Aorta (tissue), 5 donors: ENCODE measurements at places on chromosomes 5 and 9.

DNA sequence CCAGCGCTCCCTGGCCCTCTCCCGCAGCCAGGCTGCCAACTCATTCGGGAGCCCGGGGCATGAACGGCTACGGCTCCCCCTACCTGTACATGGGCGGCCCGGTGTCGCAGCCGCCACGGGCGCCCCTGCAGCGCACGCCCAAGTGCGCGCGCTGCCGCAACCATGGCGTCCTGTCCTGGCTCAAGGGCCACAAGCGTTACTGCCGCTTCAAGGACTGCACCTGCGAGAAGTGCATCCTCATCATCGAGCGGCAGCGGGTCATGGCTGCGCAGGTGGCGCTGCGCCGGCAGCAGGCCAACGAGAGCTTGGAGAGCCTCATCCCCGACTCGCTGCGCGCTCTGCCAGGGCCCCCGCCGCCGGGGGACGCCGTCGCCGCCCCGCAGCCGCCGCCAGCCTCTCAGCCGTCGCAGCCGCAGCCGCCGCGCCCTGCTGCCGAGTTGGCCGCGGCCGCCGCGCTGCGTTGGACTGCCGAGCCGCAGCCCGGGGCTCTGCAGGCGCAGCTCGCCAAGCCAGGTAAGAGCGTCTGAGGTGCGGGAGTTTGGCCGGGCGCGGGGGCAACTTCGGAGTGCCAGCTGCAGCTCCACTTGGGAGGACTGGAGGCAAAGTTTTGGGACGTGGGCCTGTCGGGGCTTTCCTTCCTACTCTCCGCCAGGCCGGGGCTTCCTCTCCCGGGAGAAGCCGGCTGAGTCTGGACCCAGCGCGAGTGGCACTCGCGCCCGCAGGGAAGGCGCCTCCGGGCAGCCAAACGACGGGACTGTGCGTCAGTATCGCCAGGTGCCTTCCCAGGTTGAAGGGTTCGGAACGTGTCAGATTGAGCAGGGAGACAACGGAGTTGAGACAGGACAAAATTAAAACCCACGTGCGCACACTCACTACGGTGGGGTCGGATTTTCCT lies 735 bp downstream of the DMRT3 start:
- no peak for DNase-seq

DNA sequence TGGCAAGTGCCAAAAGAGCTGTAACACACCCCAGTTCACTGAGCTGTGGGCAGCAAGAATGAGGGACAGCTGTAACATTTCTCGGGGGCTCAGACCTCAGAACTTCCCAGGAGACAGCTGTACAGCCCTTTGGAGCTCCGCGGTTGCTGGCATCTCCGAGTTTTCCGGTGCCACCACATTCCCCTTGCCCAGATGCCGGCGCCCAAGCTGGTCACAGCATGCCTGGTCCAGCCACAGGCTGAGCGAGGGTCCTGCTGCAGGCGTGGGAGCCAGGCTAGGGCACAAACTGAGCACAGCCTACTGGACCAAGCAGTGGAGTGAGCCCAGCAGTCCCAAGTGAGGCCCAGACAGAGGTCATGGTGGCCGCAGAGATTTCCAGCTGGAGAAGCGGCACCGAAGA lies 797.7 kb upstream of the EDIL3 start:
- no peak for DNase-seq

- no peak for DNase-seq
These were observed 30.4 kb downstream of the PTTG1 start for GRCh38 chr5:160452036-160452435.

DNA sequence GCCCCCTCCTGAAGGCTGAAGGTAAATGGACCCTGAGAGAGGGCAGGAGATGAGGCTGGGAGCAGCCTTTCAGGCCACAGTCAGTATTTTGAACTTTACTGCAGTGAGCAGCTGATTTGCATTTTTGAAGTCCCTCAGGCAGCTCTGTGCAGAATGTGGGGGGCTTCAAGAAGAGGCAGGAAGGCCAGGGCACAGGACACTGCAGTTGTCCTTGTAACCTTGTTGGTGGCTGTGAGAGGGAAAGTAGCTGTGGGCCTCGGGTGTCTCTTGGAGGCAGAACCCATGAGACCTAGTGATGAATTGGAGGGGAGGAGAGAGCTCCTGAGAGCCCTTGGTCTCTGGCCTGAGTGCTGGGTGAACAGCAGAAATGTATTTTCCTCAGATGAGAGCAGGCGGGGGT lies 2.6 kb downstream of the CCDC180 start:
- DNase-seq = no peak

- peak; percentile 20 for DNase-seq
These were observed 13.6 kb downstream of the TERT start for GRCh38 chr5:1281038-1281882.

DNA sequence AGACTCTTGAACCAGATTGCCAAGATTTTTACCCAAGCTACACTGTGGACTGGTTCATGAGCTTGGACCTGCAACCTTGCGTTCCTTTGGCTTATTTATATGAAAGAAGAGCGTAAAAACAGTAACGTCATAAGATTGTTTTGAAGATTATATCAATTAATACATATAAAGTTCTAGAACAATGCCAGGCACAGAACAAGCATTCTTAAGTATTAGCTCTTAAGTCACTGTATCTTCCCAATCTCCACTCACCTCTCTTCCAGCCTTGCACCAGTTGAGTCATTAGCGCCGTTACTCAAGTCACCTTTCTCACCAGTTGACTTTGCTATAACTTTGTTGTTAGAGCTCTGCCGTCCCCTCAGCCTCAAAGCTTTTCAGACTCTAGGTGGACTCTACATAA lies 415.7 kb downstream of the PLK2 start:
- DNase-seq = no peak

DNA sequence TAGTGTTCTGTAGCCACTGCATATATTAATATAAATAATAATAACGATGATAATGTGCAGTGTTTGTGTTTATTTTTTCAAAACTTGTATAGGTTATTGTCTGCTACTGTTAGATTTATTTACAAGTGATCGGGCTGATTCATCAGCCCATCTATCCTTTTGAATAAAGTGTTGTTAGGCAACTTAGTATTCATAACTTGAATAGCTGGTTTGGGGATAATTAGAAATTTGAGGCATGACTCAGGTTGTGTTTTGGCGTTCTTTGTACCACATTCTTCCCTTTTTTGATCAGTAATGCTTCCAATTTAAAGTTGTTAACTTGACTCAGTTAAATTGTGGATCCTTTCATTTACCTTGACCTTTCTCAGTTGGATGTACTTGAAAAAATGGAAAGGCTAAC lies 69.7 kb downstream of the FOCAD start:
- no peak for DNase-seq

- DNase-seq = no peak
These were observed 112.3 kb upstream of the CXCL14 start for GRCh38 chr5:135691044-135691443.

GRCh38 chr5:64794053-64794770 lies 25.5 kb downstream of the CWC27 start:
- DNase-seq = no peak

DNA sequence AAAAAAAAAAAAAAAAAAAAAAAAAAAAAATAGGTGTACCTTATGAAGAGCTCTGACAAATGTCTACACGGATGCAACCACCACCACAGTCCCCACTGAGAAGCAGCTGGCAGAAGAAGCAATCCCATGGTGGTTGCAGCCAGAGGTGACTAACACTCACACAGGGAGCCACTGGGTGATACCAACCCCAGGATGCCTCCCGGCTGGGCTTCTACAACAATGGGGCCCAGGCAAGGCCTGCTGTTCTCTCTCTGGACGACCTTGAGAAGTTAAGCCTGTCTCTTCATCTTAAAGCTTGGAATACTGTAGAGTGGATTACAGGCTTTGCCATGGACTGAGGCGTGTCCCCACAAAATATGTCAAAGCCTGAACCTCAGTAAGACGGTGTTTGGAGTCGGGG lies 104.1 kb downstream of the ROR2 start:
- no peak for DNase-seq

- no peak for DNase-seq
These were observed 191.3 kb upstream of the NREP start for GRCh38 chr5:111948092-111948841.

GRCh38 chr5:135448791-135449507 lies 1.8 kb upstream of the DCANP1 start:
- peak; percentile 28 for DNase-seq

DNA sequence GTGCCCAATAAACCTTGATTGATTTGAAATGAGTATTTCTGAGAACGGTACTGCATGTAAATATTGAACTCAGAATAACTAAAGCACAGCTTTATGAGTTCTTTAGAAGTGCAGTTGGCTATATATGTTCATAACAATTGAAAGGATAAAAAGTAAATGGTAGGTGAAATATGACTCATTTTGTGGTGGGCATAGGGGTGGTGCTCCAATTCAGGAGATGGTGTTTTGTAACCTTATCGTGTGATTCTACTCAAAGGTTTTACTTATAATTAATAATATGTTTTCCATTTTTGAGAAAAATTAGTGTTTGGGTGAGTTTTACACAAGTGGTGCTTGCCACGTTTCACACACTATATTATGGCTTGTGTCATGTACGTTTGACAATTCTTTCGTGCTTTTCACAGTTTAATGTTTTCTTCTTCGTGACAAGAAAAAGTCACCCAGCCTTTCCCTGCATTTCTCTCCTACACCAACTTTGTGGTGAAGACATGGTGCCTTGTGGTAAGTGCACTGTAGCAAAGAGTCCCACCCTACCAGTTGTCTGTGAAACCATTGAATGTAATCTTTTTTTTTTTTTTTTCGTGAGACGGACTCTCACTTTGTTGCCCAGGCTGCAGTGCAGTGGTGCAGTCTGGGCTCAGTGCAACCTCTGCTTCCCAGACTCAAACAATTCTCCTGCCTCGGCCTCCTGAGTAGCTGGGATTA lies 492.5 kb upstream of the SGCD start:
- DNase-seq = no peak

- no peak for DNase-seq
These were observed 690.9 kb downstream of the ISL1 start for GRCh38 chr5:52073993-52074689.

DNA sequence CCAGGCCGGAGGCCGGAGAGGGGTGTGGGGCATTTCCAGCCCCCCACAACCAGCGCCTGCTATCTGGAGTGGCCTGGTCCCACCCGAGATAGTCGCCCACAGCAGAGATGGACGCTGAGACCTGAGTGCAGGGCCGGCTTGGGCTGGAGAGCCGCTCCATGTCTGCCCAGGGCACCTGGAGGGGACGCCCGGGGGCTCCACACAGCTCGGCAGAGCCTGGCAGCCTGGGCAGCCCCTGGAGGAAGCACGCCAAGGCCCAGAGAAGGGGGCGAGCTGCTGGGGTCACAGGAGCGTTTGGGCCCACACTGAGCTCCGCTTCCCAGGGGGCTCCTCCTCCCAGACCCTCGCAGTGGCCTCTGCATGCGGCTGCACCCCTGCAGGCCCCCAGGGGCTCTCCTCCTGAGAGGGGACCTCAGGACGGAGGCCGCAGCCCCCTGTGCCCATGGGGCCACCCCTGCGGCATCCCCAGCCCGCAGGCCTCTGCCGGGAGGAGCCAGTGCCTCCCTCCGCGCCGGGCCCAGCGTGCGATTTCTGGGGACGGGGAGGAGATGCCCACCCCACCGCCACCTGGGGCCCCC lies 42.2 kb upstream of the EGFL7 start:
- no peak for DNase-seq

- no peak for DNase-seq
These were observed 419.4 kb downstream of the SEMA5A start for GRCh38 chr5:9126490-9126889.

DNA sequence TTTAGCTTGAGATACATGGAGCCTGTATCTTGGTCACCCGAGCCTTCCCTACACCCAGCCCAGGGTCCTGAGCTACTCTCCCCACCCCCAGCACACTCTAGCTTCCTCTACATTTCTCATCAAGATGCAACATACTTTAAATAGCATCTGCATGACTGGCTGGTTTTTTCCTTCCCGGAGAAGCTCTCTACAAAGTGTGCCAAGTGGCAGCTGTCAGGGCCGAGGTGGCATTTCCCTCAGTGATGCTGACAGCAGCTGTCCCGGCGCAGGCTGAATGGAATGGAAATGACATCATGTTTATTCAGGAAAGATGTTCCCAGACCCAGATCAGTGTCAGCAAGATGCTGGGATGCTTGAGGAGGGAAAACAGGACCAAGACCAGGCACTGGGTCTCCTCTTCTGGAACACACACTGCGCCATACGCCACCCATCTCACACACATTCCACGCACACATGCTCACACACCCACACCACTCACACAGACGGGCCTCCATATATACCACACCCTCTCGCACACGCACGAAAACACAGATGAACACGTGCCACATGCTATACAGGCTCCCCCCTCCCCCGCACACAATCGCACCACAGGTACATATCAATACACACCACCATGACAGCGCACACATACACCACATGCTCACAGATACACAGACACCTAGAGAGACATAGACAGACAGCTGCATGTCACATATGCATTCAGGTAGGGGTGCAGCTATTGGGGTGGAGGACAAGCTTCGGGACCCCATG lies 67.8 kb downstream of the LHX2 start:
- no peak for DNase-seq

- DNase-seq = no peak
These were observed 113.8 kb downstream of the TRIM32 start for GRCh38 chr9:116800885-116801284.

- DNase-seq = no peak
These were observed 112.6 kb downstream of the MACIR start for GRCh38 chr5:103371046-103371607.

GRCh38 chr9:81539317-81539716 lies 150.0 kb downstream of the TLE1 start:
- no peak for DNase-seq

DNA sequence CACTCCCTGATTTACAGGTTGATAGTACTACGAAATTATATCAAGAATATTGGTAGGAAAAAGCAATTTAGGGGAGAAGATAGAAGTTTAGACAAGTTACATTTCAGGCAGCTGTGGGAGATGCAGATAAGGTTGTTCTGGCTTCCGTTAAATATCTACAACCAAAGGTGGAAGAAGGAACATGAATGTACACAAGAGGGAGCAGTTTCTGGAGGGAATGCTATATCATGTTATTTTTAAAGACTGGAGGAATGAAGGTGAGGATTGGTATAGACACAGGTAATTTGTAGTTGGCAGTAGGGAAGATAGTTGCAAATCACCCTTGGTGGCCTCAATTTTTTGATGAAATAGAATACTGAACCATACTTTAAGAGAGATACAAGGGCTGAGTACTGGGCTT lies 187.3 kb upstream of the NMUR2 start:
- DNase-seq = no peak

GRCh38 chr5:86814907-86815306 lies 197.2 kb downstream of the COX7C start:
- no peak for DNase-seq
